ENCODE measurements at places on chromosomes 7 and 10.
A peak's percentile ranks its signal among the peaks of the same experiment; 100 is the strongest.

DNA sequence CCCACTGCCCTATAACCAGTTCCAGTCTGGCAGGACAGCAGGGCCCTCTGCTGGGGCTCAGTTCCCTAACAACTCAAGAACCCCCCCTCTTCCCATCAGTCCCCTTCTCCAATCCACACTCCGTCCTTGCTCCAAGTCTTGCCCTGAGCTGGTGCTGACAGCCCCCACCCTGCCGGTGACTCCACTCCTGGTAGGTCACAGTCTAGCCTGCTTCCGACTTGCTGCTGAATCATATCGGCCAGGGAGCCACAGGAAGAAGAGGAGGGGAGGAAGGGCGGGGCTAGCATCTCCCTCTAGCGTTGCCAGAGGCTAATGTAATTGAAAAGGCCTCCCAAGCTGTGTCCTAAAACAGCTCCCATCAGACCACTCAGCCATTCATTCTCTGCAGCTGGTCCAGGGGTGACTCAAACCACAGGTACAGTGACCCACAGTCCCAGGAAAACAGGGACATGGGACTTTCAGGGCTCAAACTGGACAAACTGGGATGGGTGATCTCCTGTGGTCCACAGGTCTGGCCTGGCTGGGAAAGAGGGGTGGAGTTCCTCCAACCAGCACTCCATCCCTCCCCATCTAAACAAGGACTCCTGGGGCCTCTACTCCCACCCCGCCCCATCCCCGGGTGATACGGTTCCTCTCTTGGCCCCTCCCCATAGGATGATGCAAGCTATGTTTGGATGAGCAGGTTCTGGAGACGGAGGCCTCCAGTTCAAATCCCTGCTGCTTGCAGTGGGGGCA is 158.8 kb downstream of the SH3PXD2A start:
- peak; percentile 68 for DNase-seq

DNA sequence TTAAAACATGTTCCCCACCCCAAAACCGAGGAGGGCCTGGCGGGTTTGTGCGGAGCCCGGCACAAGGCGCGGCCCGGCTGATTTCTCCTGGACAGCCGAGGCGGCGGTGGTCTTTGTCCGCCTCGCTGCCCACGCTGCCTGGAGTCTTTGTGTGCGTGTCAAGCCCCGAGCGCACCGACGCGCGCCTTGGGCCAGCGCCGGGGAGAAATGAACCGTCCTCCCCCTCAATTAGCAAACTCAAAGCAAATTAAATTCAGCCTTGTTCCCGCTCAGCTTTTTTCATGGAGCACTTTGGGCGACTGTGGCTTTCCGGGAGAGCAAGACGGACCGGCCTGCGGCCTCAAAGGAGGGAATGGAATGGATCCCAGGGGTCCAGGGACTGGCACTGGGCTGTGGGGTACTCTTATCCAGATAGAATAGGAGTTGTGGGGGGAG is 4.1 kb downstream of the EMX2 start:
- no peak for DNase-seq

DNA sequence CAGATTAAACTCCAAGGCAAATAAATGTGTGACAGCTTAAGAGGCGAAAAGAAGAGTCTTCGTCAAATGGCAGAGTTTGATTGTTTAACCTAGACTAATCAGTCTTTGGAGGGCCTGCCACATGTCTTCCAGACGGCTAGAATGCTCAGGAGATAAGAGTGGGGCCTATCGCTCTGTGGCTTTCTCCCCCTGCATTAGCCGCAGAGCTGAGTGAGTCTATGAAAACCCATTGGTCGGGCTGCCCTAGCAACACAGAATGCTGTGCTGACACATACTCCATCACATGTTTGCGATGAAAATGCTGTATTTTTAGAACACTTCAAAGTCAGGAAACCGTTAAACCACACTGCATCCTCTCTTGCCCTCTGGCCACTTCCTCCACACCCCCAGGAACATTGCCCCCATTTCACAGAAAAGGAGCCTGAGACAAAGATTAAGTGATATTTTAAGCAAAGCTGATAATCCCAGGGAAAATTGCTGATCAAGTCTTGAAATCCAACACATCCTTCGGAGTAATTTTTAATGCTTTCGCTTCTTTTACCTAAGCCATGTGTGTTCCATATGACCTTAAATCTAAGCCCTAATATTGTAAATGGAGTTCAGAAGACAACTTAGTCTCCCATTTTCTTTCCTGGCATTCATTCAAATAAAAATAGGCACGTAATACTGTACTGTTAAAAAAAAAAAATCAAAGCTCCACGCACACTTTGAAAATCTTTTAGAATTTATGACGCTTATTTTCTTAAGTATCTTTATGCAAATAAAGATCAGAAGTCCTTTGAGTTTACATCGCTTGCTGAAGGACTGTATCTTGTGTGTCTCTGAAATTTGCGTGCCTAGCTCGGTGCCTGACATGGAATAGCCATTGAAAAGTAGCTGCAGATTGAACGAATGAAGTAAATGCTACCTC is 161.2 kb downstream of the CELF2 start:
- DNase-seq: peak; percentile 10

GRCh38 chr10:101875068-101875688 is 31.6 kb upstream of the KCNIP2 start:
- DNase-seq: no peak

- DNase-seq: peak; percentile 1
Observed at GRCh38 chr7:50142425-50143017, 49.5 kb upstream of the ZPBP start.

DNA sequence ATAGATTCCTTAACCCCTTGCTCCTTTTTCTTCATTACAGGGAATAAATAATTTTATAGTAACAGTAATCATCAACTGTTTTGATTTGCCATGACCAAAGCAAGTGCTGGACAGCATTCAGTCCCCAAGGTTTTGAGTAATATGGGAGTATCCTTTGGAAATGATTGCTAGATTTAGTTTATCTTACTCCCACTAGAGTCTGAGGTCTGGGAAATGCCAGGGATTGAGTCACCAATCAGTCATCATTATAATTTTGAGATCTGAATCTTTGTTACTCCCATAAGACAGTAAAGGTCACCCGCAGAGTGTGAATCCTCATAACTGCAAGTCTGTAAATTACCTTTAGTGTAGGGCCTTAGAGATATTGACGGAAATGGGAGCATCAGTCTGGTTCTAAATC is 133.7 kb upstream of the SEMA3E start:
- DNase-seq: no peak

DNA sequence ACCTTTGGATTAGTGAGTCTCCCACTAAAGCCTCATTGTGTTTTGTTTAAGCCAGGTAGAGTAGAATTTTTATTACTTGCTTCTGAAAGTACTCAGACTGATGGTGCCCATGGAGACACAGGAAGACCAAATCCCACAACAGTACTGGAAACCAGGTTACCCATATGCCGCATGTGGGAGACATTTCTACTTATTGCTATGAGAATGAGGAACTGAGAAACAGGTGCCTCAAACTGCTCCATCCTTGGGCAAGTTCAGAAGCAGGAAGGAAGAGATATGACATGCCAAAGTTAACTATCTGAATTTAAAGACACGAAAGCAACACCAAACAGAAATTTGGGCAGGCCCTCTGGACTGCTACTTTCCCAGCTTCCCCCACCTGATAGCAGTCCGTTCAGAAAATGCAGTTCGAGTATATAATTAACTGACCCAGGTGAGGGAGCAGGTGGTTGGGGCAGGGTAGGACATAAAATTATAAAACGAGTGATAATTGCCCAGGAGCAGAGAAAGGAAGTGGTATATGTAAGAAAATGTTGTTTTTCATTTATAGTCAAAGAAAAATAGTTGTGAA is 382.3 kb upstream of the MTPN start:
- no peak for DNase-seq

GRCh38 chr10:16820421-16820820 is 3.2 kb upstream of the RSU1 start:
- DNase-seq: no peak

GRCh38 chr7:5020098-5020497 is 25.6 kb upstream of the RBAK start:
- no peak for DNase-seq

DNA sequence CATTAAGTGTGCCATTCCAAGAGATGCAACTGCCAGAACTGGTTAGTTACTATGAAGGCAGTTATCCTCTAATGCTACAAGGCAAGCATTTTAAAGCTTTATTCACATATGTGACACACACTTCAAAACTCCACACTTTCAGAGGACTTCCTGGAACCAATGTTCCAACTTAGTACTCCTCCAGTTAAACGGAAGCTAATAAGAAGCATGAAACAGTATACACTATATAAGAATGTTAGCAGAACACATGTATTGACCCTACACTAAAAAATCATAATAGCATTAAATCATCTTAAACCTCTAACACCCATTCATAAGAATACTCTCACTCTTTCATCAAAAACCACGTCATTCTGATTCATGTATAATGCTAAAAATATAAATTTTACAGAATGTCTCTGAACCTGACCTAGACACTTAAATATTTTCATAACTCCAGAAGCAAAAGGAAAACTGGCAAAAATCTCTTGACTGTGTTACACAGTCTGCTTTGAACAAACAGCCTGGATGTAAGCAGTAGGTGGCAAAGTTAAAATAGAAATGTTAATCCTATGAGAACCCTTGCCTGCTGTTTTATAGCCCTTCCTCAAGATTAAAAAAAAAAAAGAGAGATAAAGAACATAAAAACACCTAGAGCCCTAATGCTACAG is 135.0 kb downstream of the SEMA3C start:
- DNase-seq: no peak

DNA sequence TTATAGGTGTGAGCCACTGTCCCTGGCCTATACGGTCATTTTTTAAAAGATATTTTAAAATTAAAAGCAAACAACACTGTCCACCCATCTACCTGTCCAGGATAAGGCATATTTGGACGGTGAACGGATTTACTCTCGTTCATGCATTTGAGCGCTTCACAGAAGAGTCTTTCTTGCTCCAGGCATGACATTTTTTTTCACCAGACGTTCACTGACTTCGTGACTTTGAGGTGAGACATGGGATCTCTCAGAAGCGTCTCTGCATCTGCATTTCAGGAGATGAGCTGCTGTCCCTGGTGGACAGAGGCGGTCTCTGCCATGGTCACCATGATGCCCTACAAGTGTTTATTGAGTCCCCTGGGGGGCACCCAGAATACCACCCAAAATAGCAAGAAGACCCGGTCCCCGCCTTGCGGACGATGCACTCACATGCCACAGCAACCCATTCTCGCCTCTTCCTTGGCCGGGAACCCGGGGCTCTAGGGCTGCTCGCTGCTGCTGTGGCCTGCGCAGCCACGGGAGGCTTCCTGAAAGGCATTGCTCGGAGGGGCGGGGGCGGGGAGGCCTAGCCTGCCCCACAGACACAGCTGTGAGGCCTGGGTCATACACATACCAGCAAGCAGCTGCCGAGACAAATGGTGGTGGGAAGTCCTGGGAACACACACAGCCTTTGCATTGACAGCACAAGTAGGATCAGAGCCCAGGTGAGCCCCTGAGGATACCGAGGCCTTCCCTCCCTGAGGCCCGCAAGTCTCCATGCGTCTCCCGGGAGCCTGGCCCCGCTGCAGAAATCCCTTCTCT is 84.4 kb downstream of the RGS10 start:
- DNase-seq: no peak

GRCh38 chr10:87771871-87772500 is 46.0 kb downstream of the ATAD1 start:
- DNase-seq: no peak

GRCh38 chr7:95424716-95425115 is 10.1 kb downstream of the PON2 start:
- DNase-seq: no peak

GRCh38 chr10:68099736-68100135 is 9.6 kb upstream of the MYPN start:
- no peak for DNase-seq

DNA sequence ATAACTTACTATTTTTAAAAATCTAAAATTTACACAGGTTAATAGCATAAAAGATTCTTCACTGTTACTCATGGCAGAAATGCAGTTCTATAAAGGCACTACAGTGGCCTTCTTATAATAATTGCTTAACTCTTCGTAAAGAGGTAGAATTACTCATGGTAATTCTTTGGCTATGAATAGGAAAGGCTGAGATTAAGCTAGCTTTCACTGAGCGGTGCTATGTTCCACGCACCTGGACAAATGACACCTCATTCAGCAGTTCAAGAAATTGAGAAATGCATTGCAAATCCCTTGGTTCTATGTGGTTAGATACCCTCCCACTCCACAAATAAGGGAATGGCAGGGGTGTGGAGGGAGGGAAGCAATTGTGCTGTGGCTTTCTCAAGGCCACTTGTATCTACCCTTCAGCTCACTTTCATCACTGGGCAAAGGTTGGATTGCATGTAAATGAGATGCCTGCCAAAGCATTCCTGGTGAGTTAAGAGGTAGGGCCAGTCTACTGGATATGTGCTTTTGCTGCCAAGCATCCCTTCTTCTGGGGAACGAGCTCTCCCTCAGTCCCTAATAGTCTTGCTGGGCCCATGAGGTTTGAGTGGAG is 210.9 kb downstream of the TEX36 start:
- DNase-seq: no peak

DNA sequence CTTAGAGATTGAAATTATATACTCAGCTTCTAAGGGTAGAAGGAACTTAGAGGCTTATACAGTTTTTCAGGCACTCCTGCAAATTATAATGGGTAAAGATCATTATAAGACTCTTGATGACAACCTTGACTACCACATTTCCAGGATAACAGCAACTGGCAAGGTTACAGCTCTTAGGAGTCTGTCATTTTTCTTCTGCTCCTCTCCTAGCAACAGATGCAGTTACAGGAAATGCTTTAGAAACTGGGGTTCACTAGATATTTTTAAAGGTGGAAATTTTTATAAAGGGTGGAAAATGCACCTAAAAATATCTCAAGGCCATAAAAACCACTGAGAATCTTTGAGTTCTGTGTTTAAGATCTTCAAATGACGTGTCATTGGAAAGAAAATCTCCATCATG is 185.8 kb downstream of the RELN start:
- no peak for DNase-seq

DNA sequence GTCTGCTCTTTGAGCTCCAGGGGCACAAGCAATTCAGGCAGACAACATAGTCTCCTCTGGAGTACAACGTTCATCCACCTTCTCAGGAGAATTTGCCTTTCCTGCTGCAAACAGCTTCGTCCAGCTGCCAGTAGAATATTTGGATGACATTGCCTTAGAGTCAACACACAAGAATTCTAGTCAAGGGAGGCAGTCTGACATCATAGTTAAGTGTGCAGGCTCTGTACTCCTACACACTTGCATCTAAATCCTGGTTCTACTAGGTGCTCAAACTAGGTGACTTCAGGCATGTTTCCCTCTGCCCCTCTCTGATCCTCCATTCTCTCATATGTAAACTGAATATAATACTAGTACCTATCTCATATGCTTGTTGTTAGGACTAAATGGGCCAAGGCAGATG is 314.8 kb downstream of the HPSE2 start:
- no peak for DNase-seq

All from GM04503 (cell line).